ENCODE measurements at places on chromosomes 16 and 17. TPM values are rescaled to one million over a fixed set of nuclear protein-coding genes. Genes with fewer than 3 reads are reported as not detected.

- DNase-seq, result no peak
Measured at GRCh38 chr17:45703348-45703747, 80.8 kb upstream of the CRHR1 start.

DNA sequence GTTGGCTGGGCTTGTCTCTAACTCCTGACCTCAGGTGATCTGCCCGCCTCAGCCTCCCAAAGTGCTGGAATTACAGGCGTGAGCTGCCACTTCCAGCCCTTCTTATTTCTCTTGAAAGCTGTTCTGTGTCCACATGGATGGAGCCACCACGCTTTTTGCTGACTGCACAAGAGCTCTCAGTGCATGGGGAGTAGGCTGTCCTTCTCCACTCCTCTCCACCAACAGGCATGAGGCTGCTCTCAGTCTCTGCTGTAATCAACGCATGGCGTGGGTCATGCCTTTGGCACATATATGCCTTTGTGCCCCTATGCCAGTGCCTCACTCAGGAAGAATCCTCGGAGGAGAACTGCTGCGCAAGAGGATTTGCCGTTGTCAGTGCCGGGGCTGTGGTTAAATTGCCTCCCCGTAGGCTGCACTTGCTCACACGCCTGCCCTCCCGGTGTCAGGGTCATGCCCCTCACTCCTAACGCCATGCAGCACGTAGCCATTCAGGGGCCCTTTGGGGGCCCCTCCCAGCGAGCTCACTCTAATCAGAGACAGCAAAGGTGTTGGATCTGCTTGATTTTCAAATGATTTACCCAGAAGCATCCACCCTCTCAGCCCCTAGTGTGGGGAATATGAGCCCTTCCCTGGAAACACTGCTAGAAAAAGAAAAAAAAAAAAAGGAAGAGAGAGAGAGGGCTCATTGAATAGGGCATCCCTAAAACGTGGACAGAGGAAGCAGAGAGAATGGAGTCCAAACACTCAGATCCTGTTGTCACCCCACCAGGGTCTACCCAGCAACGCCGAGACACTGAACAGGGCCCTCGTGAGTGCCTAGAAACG is 47.5 kb upstream of the ZCCHC14 start:
- DNase-seq, result no peak

The TMEM235 gene
- total RNA-seq, result not detected

DNA sequence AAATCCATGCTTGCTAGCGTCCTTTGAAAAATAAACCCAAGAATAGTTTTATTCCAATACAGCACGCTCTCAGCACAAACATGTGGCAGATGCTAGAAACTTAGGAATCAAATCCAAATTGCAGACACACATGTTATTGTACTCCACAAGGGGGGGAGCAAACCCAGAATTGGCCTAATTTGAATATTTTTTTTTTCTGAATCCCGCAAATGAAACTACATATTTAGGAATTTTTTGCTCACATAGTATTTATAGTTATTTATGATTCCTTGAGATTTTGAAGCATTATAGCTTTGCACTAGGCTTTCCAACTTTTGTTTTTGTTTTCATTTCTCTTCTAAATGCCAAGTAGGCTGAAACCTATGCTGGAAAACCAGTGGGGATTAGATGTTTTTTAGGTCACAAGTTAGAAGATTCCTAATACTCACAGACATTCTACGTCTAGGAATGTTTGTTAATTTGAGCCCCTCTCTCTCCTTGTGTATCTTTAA is 59.3 kb upstream of the CDH11 start:
- DNase-seq, result no peak

DNA sequence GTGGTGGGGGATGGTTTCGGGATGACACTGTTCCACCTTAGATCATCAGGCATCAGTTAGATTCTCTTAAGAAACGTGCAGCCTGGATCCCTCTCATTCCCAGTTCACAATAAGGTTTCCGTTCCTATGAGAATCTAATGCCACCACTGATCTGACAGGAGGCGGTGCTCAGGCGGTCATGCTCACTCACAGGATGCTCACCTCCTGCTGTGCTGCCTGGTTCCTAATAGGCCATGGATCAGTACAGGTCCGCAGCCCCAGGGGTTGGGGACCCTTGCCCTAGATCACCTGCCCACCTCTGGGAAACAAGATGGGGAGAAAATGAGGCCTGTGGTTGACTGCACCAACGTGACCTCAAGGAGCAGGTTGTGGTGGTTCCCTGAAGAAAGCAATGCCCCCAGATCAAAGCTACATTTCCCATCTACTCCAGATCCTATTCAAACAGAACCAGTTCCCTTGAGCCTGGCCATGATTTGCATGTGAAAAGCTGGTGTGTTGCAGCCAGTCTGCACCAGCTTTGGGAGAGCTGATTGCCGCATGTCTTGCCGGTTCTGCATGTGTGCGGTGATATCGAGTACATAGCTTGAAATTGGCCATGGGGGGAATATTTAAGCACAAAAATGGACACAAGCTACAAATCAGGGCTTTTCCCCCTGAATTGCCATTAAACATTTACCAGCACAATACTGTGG is 183.2 kb upstream of the HSBP1 start:
- DNase-seq, result no peak

- no peak for DNase-seq
Measured at GRCh38 chr16:51355195-51355594, 204.1 kb upstream of the SALL1 start.

The C17orf100 gene
- total RNA-seq, result 1.5 TPM

The PTX4 gene
- total RNA-seq, result not detected

The ELMO3 gene
- total RNA-seq, result 0.90 TPM

- DNase-seq, result no peak
Measured at GRCh38 chr17:66359351-66359750, 56.9 kb downstream of the PRKCA start.

GRCh38 chr16:72934636-72935403 is 113.1 kb downstream of the ZFHX3 start:
- no peak for DNase-seq

GRCh38 chr16:56362706-56363105 is 62.6 kb downstream of the AMFR start:
- no peak for DNase-seq

DNA sequence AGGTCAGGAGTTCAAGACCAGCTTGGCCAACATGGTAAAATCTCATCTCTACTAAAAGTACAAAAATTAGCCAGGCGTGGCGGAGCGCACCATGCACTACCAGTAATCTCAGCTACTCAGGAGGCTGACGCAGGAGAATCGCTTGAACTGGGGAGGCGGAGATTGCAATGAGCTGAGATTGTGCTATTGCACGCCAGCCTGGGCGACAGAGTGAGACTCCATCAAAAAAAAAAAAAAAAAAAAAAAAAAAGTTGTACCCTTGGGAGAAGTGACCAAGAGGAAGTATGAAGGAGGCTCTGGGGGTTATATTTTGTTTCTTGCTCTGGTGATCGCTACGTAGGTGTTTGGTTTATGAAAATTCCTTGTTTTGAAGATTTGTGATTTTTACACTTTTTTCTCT is 66.3 kb downstream of the LITAF start:
- no peak for DNase-seq

The PSMC3IP gene
- total RNA-seq, result 8.0 TPM

DNA sequence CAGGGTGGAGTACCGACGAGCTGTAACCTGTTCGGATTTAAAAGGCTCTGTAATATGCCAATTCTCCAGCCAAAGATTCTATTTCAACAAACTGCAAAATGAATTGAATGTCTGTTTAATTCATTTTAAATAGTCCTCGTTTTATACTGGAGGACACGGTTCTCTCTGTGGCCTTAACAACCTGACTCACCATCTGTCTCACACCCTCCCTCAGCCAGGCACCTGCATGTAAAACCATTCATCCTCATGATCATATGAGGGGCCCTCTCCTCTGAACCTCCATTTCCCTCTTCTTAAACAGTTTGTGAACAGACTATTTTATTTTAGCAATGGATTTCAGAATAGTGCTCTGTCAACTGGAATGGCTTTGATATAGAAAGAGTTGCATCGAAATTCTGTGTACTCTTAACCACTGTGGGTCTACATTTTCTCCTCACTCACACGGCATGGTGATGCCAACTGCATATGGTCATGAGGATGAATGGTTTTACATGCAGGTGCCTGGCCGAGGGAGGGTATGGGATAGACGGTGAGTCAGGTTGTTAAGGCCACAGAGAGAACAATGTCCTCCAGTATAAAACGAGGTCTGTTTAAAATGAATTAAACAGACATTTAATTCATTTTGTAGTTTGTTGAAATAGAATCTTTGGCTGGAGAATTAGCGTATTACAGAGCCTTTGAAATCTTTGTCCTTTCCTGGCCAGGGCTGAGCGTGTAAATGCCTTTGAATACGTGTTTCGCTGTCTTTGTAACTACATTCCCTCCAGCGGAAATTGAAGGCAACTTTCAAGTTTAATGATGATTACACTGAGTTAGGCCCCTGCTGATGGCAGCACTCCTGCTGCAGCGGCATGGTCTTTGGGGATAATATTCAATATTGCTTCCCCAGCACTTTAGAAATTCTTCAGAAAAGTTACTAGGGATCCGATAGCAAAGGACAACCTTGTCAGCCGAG is 329.6 kb downstream of the SNX29 start:
- no peak for DNase-seq

The RPS6KB1 gene
- total RNA-seq, result 29.6 TPM

The DGKE gene
- total RNA-seq, result 0.96 TPM

GRCh38 chr17:37225465-37225864 is 150.3 kb upstream of the C17orf78 start:
- no peak for DNase-seq

The SHISA6 gene
- not detected for total RNA-seq
